ENCODE measurements at places on chromosomes 6 and 20.

DNA sequence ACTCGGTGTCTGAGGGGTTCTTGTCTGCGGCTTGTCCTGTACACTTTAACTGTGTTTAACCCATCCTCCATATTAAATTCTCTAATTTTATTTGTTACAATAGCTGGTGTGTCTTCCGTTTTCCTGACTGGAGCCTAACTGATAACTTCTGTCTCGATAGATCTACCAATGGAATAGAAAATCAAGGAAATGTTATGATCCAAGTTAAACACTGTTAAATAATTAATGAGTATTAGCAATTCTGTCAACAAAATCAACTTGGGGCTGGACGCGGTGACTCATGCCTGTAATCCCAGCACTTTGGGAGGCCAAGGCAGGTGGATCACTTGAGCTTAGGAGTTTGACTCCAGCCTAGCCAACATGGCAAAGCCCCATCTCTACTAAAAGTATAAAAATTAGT lies 81.7 kb downstream of the DNAH8 start:
- DNase-seq = no peak

GRCh38 chr6:94751641-94752329 lies 825.5 kb upstream of the MANEA start:
- no peak for DNase-seq

DNA sequence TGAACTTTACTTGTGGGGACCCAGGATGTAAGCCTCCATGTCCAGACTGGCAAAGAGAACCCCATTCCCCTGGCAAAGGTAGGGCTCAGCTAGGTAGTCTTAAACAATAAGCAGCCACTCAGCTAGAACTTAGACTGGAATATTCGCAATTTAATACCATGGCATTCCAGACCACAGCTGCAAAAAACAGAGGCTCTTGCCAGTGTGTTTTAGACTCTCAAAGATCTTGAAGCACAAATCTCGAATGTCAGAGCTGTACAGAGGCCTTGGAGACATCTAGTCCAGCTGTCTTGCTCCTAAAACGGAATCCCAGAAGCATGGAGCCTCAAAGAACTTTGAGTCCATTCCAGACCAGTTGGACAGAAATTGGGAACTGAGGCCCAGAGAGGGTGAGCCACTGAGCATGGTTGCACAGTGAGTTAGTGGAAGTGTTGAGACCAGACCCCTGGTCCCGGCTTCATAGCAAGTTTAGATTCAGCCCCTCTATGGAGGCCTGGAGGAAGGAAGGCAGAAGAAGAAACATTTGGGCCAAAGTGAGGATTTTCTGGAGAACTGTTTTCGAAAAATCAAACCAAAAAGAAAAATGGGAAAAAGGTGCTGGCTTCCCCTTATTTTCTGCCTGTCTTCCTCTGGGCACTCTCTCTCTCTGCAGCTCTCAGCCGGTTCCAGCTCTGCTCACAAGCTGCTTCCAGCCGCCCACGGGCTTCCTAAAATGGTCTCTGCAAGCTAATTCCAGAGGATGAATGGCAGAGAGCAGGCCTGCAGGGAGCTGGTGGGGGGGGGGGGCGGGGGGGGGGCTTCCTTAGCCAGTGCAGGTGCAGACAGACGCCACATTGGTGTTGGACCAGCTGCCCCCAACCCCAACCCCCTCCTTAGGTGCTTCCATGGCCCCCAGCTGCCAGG lies 32.4 kb downstream of the AAR2 start:
- no peak for DNase-seq

DNA sequence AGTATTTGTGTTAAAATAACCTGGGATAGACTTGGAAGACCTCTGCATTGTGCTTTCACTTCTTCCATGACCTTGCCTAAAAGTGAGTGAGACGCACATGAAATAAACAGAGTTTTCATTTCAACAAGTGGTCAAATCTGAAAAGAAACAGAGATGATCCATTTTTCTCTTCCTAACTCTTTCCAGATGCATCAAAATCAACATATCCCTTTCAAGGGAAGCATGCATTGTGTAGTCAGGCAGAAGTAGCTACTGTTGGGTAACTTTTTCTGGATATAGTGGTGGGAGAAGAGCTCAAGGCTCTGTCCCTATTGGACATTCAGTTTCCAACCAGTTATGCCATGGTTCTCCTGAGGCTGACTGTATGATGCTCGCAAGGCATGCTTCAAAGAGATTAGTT lies 233.0 kb upstream of the JAG1 start:
- DNase-seq = no peak
